ENCODE measurements at places on chromosomes 2 and 18.

DNA sequence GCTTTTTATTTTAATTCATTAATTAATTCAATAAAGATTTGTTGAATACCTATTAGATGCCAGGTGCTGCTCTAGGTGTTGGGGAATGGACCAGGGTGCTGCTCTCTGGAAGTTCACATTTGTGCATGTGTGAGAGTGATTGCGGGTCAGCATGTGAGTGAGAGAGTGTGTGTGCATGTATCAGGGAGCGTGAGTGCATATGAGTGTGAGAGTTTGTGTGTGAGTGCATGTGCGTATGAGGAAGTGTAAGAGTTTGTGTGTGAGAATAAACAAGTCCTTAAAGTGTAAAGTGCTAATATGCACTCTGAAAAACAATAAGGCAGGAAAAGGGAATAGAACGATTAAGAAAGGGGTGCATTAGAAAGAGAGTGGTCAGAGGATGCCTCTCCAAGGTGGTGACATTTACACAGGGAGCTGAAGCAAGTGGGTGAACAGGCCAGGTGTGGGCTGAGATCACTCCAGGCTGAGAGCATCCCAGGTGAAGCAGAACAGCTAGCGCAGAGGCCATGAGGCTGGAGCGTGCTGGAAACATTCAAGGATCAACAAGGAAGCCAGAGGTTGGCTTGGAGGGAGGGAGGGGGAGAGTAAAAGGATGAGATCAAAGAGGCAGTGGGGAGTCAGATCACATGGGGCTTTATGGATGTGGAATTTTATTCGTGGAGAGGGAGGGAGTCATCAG is 50.5 kb upstream of the SLC1A4 start:
- DNase-seq = no peak

DNA sequence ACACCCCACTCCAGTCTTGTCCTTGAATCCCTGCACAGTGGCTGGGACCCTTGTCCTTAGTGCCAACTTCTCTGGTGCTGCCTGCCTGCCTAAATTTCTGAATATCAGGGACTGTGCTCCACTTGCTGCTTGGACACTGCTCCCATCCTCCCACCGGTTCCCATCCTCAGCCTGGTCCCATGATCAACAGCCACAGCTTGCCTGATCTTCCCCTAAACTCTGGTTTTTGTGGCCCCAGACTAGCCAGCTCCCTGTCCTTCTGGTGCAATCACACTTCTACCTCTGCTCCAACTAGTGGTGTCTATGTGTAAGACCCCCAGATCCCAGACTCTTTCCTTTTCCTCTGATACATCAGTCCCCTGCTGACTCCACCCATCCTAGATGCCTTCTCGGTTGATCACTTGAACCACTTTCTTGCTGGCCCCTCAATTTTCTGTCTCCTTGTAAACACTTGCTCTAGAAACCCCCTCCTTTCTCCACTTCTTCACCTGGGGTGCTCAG is 37.2 kb upstream of the POLE4 start:
- no peak for DNase-seq

DNA sequence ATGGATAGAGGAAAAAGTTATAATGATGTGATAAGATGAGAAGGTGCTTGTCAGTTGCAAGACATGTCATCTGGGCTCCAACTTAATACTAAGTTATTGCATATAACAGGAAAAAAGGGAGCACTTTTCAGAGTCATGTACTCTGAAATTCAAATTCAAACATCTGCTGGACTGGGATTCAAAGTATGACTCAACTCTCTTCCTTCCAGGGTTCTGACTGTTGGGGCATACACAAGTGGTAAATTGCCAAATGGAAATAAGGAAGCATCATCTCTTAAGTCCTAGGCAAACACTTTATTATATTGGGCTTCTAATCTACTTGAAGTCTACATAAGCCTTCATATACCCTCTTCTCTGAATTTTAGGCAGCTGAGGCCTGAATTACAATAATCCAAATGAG is 44.9 kb downstream of the ZBTB14 start:
- DNase-seq = no peak

- DNase-seq = no peak
Observed at GRCh38 chr2:129056959-129057317, 738.3 kb upstream of the HS6ST1 start.

- DNase-seq = no peak
Observed at GRCh38 chr2:9991829-9992273, 40.4 kb downstream of the GRHL1 start.

DNA sequence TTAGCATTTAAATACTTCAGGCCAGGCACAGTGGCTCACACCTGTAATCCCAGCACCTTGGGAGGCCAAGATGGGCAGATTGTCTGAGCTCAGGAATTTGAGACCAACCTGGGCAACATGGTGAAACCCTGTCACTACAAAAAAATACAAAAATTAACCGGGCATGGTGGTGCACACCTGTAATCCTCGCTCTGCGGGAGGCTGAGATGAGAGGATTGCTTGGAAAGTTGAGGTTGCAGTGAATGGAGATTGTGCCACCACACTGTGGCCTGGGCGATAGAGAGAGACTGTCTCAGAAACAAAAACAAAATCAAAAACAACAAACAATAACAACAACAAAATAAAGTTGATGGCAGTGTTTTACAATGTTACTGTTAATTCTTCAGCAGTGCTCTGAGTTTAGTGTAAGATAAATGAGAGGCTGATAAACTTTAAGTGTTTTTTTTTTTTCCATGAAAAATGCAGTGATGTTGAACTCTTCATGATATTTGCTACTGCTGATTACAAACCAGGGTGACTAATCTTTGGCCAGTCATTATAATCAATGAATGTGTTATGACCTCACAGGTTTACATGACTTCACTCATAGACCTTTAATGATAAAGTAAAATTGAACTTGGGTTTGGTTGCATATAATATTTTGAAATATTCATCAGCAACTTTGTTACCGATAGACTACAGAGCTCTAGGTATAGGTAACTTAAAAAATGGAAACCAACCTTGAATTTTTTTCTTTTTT is 2.5 kb downstream of the ITGAV start:
- DNase-seq = no peak

GRCh38 chr2:165794536-165794928 is 485 bp upstream of the GALNT3 start:
- DNase-seq = no peak

DNA sequence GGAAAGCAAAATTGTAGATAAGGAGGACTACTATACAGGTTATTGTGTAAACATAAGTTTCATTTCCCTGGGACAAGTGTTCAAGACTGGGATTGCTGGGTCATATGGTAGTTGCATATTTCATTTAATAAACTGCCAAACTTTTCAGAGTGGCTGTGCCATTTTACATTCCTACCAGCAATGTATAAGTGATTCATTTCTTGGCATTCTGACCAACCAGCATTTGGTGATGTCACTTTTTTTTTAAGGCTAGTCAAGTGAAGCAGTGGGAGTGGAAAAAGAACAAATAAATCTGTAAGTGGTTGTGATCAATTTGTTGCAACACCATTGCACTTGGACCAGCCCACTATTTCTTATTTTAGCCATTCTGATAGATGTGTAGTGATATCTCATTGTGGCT is 5.2 kb upstream of the CHCHD5 start:
- no peak for DNase-seq

DNA sequence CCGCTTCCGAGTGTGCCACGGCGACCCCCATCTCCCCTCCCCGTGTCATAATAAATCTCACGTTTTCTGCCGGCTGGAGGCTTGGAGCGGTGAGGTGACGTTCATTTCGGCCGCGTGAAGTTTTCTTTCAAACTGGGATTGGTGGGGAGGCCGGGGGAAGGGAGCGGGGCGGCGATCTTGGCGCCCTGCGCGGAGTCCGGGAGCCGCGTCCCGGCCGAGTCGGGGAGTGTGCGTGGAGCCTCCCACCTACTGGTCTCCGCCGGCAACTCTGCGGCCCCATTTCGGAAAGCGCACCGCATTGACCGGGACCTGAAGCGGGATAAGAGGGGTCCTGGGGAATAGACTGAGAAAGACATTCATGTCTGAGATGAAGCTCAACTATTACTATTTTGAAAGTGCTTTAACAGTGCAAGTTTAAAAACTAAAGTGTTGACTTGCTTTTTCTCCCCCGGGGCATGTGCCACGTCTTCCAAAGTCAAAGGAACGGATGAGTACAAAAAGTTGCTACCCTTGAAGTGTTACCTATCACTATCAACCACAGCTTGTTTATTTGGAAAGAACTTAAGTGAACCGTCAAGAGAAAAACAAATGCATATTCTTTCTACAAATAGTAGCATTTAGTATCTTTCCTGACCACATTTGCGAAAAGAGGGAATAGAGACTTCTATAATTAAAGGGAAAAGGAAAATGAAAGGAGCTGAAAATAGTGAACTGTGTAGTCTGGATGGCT is 818 bp upstream of the IKZF2 start:
- peak; percentile 75 for DNase-seq

DNA sequence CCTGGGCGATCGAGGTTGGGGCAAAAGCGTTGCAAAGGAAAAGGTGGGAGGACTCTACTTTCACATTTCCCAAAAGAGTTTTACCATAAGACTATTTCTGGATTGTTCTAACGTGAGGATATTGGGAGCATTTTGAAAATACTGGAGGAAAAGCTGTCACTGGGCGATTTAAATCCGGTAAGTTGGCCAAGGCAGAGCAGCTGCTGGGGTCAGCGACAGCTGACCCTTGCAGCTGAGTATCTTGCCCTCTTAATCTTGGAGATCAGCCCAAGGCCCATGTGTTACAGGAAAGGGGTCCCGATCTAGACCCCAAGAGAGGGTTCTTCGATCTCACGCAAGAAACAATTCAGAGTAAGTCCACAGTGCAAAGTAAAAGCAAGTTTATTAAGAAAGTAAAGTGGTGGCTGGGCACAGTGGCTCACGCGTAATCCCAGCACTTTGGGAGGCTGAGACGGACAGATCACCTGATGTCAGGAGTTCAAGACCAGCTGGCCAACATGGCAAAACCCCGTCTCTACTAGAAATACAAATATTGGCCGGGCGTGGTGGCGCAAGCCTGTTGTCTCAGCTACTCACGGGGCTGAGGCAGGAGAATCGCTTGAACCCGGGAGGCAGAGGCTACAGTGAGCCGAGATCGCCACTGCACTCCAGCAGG is 964 bp upstream of the ST3GAL5 start:
- no peak for DNase-seq

DNA sequence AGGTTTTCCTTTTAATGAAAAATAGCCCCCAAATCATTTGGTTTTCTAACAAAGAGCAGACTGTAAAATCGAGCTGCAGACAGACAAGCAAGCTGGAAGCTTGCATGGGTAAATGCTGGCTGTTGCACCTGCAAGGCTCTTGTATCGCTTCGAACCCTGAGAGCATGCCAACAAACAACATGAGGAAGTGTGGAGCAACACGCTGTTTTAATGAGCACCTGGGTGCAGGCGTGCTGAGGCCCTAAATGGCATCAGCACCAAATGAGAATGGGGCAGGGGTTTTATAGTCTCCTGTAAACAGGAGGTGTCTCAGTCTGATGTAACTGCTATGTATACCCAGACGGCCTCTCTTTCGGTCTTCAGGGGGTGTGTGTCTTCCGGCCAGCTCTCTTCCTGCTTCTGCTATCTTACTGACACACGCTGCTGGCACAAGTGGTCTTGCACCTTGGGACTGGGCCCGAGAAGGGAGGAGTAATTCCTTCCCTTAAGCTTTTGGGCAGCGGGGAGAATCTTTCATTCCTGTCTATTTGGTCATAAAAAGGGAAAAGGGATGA is 31.9 kb upstream of the CDH2 start:
- no peak for DNase-seq

DNA sequence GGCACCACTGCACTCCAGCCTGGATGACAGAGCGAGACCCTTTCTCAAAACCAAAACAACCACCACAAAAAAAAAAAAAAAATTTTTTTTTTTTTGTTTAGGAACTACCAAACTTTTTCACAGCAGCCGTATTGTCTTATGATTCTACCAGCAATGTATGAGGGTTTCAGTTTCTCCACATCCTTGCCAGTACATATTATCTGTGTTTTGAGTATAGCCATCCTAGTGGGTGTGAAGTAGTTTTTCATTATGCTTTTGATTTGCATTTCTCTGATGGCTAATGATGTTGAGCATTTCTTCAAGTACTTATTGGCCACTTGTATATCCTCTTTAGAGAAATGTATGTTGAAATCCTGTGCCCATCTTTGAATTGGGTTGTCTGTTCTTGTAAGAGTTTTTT is 51.7 kb downstream of the COX7A2L start:
- no peak for DNase-seq

DNA sequence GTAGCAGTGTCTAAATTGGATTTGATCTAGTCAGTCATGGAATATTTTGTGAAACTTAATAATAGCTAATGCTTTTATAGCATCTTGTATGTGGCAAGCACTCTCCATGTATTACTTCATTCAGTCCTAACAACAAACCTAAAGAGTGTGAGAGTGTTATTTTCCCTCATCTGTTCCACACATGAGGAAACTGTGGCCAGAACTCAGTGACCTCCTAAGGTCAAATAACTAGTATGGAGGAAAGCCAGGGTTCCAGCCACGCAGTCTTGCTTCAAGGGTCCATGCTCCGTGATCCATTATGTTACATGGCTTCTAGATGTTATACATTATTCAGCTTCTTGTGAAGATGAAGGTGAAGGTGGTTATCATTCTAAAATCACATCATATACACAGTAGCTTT is 45.5 kb downstream of the TWSG1 start:
- DNase-seq = no peak

DNA sequence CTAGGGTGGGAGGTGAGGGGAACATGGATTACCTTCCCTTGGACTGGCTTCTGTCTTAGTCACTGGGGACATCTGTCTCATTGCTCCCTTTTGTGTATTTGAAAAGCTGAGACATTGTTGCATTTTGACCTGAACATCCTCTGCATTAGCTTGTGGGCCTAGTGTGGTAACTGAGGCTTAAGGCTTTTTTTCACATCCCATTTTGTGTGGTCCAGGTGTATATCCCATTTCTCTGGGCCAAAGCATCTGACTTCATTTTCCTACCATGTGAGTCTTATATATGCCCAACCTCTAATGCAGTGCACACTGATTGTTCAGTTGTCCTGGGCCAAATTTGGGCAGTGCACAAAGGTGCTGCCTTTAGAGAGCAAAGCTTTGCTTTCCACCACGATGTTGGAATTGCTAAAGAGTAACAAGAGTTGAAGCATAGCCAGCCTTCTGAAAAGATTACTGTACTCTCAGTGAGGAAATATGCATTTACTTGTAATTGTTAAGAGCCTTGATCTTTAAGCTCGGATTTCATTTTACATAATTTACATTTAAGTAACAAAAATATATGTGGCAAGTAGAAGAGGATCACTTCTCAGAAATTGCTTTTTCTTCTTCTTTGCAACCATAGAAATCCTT is 13.3 kb downstream of the PRKCE start:
- no peak for DNase-seq

GRCh38 chr18:8695932-8696517 is 9.3 kb upstream of the MTCL1 start:
- DNase-seq = no peak

- no peak for DNase-seq
Observed at GRCh38 chr2:95069465-95069864, 44.0 kb downstream of the MAL start.

GRCh38 chr18:45602926-45603325 is 12.3 kb upstream of the SLC14A2 start:
- DNase-seq = no peak

DNA sequence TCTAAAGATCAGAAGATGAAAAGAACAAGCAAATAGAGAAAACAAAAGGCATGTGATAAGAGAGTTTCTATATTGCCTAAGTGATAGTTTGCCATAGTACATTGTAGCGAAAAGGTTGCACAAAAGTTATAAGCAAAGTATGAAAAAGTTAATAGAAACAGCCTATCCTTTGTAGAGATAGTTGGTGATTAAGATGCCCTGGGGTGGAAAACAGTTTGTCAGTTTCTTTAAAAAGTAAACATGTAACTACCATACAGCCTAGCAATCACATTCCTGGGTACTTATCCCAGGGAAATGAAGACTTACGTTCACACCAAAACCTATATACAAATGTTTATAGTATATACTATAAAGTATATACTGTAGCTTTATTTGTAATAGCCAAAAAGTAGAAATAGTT is 16.9 kb upstream of the DAPL1 start:
- no peak for DNase-seq

GRCh38 chr2:29267720-29268119 is 152.5 kb downstream of the CLIP4 start:
- no peak for DNase-seq

Data from T47D (cell line).